Activated naive CD4-positive, alpha-beta T cell treated with Interleukin-2 at 50 U/mL for 16 hours (primary cell): ENCODE measurements at places on chromosomes 11 and 22.

GRCh38 chr11:22192642-22193347 lies at the start of gene ANO5:
Gene ANO5, plus strand, starts transcription at chr11:22193085. Its CDS starts 408 bp downstream, at chr11:22193493.
- no peak for DNase-seq

DNA sequence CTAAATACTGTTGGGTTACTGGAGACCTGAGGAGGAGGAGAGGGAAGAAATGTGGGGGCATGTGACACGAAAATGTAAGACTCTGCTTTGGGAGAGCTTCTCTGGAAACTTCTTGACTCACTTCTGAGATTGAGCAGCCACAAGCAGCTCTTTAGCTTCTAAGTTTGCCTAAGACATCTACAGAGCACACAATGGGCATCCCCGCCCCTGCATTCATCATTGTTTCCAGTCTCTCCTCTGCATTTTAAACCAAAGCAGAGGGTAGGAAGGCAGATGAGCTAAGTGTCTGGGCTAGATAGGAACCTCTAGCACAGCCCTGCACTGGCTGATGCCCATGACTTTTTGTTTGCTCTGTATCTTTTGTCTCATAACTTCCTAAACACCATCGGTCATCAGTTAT lies 2.1 kb upstream of the OR52D1 start:
- no peak for DNase-seq

DNA sequence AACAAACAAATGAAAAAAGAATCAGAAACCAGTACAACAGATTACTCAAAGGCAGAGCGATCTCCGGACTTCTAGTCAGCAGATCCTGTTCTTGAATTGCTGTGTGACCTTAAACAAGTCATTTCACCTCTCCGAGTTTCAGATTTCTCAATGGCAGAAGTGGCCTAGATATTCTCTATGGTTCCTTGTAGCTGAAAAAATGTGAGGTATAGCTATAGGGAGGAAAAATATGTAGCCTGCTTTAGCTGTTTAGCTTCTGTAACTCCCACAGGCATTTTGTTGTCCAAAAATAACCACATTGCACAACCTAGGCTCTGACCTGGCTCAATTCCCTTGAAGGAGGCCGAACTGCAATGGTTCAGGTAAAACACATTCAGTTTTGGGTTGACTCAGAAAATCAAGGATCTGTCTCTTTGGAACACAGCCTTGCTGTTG lies 100.7 kb downstream of the DBX1 start:
- DNase-seq: no peak

DNA sequence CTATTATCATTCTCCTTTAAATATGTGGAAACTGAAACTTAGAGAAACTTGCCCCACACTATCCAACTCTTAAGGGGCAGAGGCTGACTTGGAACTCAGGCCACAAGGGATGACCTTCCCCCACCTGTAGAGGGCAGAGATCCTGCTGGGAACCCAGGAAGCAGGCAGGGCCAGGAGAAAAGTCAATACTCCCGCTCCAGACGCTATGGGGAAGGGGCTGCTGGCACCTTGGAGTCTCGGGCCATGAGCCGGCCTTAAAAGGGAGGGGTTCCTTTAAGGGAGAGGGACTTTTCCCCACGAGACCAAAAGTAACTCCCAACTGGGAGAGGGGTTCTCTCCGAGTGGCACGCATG lies 620 bp upstream of the ANO5 start:
- DNase-seq: no peak

DNA sequence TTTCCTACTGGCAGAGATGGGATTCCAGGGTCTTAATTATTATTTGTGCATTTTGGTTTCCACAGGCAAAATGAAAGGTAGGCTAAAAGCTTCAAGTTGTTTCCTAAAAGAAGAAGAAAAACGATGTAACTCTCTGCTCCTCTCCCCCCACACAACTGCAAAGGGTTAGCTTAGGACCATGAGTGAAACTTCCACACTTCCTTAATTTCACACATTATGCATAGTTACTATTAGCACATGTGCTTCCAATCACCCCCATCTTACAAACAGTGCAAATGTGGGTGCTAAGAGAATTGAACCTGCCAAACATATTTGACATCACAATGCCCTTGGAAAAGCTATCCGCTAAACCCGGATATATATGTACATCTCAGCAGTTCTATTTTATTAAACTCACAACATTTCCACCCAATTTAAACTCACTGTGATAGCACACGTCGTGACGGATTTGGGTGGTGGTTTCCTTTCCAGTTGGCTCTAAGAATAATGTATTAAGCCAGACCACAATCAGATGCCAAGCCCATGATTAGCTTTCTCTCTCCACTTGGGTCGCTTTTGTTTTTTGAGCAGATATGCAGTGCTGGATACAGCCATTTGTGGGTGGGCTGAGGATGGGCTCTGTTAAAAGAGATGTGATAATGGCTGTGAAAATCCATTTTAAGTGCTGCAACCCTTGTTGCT lies 245.0 kb upstream of the POU2AF2 start:
- DNase-seq: no peak

GRCh38 chr11:10606536-10607208 lies 38.2 kb upstream of the LYVE1 start:
- no peak for DNase-seq

GRCh38 chr11:64580412-64580811 lies 10.6 kb upstream of the SLC22A12 start:
- DNase-seq: no peak

GRCh38 chr11:35663408-35663702 lies 780 bp downstream of the TRIM44 start:
- no peak for DNase-seq

- DNase-seq: no peak
Observed at GRCh38 chr11:83827940-83828554, 541.9 kb upstream of the CCDC90B start.

GRCh38 chr22:27731621-27732020 lies 69.9 kb downstream of the MN1 start:
- DNase-seq: no peak

DNA sequence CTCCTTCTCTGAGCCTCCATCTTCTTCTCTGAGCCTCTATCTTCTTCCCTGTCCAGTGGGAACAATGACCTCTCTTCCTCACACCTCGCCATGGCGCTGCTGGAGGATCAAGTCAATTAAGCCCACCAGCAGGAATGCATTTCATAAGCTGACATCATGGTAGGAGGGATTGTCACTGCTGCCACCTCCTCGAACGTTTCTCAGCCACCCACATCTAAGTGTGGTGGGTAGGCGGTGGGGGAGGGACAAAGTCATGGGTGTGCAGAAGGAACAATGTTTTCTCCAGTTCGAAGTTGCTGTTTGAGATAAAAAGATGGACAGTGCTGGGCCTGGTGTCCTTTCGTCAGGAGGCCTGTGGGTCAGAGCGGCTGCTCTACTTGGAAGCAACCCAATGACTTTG lies 44.0 kb downstream of the DHCR7 start:
- no peak for DNase-seq

- peak; percentile 4 for DNase-seq
Observed at GRCh38 chr11:102733232-102733875, 8.6 kb upstream of the MMP8 start.

- no peak for DNase-seq
Observed at GRCh38 chr11:123382555-123383074, 47.5 kb upstream of the GRAMD1B start.

DNA sequence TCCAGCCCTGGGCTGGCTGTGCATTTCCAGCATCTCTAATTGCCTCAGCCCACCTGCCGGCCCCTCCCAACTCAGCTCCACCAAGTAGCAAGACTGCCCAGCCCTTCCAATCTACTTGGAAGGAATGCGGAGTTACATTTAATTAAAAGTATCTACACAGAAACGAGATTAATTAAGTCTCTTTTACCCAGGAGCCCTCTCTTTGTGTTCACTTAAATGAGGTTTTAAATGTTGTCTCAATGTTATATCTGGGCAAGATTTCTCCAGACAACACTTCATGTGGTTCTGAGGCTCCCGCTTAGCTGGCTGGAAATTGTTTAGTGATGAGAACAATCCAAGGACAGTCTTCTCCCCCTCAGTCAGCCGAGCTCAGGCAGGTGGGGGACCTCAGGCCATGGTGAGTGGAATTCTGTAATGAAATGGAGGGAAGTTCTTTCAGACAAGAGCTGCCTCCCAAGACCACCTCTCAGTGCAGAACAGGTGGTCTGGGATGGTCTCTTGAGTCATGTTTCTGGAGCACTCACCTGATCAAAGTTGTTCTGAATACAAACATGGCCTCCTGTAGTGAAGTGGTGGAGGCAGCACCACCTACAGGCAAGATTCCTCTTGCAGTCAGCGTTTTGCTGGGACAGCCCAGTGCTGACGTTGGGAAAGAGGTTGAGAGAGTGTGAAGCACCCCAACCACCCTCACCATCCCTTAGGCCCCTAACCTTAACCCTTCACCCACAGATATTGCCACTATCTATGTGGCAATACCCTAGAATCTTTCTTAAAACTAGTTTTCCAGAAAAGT lies 371.6 kb downstream of the CADM1 start:
- DNase-seq: no peak

DNA sequence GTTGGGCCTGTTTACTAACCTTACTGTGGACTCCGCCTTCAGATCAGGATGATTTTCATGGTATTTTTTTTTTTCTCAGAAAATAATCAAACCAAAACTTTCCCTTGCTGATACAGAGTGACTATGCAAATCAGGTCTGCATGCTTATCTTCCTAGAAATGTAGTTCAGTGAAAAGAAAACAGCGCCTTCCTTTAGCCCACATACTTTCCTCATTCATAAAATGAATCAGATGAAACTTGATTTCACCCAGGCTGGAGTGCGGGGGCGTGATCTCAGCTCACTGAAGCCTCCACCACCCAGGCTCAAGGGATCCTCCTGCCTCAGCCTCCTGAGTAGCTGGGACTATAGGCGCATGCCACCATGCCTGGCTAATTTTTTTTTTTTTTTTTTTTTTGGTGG lies 26.0 kb downstream of the ZNRF3 start:
- DNase-seq: peak; percentile 80

GRCh38 chr22:20427945-20428417 lies 9.6 kb downstream of the SCARF2 start:
- DNase-seq: no peak

- no peak for DNase-seq
Observed at GRCh38 chr11:24163146-24163545, 333.7 kb upstream of the LUZP2 start.

GRCh38 chr11:117328375-117329010 lies 839 bp downstream of the CEP164 start:
- DNase-seq: peak; percentile 12
